ENCODE measurements at places on chromosomes 4 and X.

GRCh38 chrX:150365990-150366911 is 3.1 kb downstream of the MAMLD1 start:
- DNase-seq: peak; percentile 5

- DNase-seq: no peak
Observed at GRCh38 chrX:123169247-123169901, 14.7 kb upstream of the GRIA3 start.

- no peak for DNase-seq
Observed at GRCh38 chr4:54392479-54392878, 163.4 kb downstream of the PDGFRA start.

DNA sequence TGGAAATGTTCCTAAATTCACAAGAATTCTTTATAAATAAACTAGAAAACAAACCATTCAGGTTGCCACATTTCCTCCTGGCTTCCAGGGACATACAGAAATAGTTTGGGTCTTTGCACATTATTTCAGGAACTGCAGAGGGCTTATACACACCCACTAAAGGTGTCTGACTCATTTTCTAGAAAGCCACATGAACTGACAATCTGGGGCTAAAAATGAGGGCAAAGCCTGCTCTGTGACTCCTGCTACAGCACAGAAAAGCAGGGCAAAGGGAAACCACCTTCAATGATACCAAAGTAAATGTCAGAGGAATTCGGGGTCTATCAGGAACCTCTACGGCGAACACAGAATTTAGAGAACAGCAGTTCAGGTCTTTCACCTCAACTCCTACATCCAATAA is 112.2 kb upstream of the MAP3K15 start:
- peak; percentile 12 for DNase-seq

DNA sequence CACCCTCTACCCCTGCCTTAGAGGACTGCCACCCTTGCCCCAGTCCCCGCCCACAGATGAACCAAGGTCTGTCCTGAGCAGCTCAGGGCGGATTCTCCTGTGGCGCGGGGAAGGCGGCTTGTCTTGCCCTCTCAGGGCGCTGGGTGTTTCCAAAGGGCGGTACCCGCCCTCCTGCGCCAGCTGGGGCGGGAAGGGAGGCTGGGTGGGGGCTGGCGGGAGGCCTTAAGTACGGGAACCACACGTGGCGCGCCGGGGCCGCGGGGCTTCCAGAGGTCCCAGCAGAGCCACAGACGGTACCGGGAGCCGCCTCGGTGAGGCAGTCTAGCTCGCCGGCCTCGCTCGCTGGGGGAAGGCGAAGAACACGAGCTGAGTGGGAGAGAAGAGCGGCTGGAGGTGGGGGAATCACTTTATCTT is 361.1 kb downstream of the MID1IP1 start:
- peak; percentile 59 for DNase-seq

GRCh38 chr4:15291122-15291521 is 136.7 kb upstream of the C1QTNF7 start:
- no peak for DNase-seq

- DNase-seq: no peak
Observed at GRCh38 chr4:173990869-173991210, 292.6 kb downstream of the FBXO8 start.

GRCh38 chr4:137067735-137068134 is 464.6 kb downstream of the PCDH18 start:
- no peak for DNase-seq

- DNase-seq: no peak
Observed at GRCh38 chr4:89306486-89307177, 968 bp downstream of the GPRIN3 start.

DNA sequence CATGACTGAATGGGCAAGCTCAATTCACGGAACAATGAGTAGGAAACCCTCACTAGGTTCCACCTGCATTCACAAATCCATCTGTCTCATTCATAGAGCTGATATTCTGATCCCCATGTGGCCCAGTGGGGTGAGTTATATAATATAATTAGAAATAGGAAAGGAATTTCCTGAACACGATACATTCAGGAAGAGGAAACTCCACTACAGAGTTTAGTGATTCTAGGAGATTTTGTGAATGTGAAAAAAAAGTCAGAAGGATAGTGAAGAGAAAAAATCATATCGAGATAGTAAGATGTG is 471.2 kb downstream of the GASK1B start:
- DNase-seq: no peak

- no peak for DNase-seq
Observed at GRCh38 chrX:154408659-154409221, 314 bp downstream of the DNASE1L1 start.

GRCh38 chrX:24491741-24492140 is 26.7 kb downstream of the PDK3 start:
- no peak for DNase-seq

DNA sequence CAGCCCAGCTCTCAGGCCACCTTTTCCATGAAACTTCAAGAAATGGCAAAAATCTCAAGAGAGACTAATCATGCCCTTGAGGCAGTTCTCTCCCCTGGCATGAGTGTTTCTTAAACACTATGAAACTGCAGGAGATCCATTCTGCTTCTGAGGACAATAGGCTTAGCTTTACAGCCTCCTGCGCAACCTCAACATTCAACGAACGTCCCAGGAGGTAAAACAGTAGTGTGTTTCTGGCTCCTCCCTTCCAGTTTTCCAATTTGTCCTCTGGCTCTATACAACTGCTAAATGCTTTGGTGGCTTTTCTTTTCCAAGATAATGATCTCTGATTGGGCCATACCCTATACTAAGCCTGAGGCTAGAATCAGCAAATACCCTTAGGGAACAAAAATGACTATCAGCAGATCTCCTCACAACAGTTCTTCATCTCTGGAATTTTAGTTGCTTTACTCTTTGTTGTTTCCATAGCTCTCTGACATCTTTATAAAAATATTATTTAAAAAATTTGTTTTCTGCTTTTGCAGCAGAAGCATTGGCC is 87.0 kb upstream of the FAT1 start:
- DNase-seq: no peak

DNA sequence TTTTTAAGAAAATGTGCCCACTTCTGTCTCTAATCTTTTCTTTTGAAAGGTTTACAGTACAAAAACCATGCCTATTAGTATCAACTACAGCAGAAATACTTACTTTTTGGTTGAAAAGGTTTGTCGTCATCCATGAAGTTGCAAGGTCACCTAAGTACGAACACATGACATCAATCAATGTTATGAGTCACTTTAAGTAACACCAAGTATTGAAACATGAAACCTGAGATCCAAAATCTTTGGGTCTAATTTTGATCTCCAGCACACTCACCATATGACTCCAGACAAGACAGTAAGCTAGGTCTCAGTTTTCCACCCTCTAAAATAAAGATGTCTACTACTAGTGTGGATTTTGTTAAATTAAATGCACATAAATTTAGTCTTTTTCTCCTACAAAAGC is 8.4 kb downstream of the ZNF280C start:
- DNase-seq: no peak

DNA sequence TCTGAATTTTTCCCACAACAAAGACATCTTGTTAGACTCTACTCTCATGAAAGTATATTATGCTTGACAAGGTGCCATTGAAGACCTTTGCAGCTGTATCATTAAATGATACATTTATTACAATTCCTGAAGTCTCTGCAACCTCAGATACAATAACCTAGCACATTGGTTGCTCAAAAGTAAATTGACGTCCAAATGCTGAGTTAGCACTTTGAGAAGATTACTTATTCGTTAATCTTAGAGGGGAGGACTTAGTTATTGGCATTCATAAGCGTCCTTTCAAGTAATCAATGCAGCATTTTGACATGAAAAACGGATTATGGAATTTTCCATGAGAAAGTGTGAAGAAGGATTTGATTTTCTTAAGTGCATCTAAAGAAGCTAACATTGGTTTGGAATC is 151.6 kb downstream of the ARSF start:
- DNase-seq: no peak

GRCh38 chrX:42047886-42048285 is 124.5 kb upstream of the CASK start:
- no peak for DNase-seq

GRCh38 chr4:130092187-130093015 is 996.4 kb downstream of the C4orf33 start:
- no peak for DNase-seq

DNA sequence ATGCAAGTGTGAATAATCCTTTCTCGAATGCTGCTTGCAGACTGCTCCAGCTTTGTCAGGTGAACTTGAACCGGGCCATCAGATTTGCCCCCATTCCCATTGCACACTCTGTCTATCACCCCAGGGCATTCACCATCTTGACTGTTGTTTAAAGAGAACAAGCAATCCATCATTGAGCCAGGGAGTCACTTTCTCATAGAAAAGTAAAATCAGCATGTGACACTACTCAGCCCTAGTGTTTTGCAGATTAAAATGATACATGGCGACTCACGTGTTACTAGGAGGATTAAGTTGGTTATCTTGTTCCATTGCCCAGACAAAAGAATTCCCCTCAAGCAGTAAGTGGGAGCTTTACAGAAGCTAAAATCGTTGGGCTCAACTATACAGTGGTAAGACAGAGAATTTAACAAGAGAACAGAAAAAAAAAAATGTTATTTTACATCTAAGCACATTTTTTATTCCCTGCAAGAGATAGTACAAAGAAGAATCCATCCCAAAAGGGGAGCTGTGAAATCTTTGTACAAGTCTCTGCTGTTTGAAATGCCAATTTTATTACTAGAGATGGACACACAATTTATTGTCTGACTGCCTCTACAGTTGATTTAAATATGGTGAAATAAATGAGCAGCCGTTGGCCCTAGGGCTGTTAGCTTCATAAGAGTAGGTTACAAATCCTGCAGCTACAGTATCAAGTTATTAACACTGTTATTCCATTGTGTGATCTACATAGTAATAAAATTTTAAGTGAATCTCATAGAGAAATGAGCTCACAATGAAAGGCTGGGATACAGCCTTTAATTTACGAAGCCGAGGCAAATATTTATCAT is 67.5 kb downstream of the NEUROG2 start:
- DNase-seq: no peak

DNA sequence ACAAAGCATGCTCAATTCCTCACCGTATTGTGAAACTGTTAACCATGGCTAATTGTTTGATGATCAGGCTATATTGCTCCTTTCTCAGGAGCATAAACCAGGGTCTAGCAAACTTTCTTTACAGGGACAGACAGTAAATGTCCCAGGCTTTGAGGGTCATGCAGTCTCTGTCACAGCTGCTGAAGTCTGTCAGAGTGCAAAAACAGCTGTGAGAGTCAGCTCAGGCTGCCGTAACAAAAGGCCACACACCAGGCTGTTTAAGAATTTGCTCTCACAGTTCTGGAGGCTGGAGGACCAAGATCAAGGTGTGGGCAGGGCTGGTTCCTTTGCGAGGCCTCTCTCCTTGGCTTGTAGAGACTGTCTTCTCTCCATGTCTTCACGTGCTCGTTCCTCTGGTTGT is 75.6 kb downstream of the GPR143 start:
- DNase-seq: no peak

DNA sequence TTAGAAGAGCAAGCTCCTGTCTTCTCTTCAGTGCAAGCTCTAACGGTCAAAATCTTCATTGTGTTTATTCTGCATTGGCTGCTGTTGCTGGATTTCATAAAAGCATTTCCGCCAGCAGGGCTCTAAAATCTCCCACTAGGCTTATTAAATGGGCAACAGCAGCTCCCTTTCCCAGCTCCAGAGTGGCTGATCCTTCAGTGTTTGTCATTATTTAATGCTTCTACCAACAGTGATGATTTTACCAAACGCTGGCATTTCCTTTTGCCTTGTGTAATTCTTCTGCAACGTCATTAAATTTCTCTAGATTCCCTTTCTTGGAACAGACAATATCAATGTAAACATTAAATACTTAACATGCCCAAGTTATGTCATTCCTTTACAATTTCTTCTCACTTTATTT is 20.1 kb downstream of the SLC7A11 start:
- DNase-seq: no peak

DNA sequence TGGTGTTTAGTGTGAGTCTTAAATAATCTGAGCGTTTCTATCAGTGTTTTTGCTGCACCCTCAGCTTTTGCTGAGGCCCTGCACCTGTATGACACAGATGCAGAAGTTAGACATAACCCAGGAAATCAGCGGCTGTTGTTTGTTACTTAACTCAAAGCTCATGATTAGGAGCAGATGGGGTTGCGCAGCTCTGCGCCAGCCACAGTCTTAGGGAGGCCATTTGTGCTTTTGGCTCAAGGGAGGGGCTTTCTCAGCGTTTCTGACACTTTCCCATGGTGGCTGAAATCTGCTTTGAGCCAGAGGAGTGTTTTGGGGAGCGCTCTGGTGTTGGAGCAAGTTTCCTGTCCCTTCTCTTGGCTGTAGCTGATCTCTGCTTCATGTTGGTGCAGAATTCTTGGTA is 433.8 kb downstream of the NAF1 start:
- no peak for DNase-seq

- no peak for DNase-seq
Observed at GRCh38 chr4:845233-845835, 19.4 kb upstream of the CPLX1 start.

DNA sequence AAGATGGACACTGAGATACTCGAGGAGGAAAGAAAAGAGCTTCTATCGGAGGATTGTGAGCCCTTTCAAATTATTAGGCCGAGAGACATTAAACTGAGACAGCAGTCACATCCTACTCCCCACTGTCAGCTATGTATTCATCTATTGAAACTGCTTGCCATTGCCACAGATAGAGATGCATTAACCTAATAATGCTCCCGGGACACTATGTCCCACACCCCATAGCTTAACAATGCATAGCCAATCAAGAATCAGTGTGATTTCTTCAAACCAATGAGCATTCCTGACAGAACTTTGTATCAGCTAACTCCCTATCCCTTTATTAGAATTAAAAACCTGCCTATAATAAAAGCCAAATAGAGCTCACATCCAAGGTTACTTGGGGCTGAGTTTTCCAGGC is 118.1 kb upstream of the NEIL3 start:
- no peak for DNase-seq

DNA sequence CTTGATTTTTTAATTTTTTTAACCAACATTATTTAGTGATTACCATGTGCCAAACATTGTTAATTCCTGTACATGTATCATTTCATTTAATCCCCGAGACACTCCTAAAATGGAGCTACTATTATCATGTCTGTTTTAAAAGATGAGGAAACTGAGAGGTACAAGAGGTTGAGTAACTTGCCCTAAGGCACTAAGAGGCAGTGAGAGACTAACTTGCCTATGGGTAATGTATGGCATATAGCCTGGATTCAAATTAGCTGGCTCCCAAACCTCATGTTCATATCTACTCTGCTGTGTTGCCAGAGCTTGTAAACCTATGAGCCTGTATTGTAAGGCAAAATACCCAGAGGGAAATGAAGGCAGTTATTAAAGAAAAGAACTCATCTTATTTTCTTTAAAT is 443.6 kb downstream of the IL15 start:
- DNase-seq: no peak

DNA sequence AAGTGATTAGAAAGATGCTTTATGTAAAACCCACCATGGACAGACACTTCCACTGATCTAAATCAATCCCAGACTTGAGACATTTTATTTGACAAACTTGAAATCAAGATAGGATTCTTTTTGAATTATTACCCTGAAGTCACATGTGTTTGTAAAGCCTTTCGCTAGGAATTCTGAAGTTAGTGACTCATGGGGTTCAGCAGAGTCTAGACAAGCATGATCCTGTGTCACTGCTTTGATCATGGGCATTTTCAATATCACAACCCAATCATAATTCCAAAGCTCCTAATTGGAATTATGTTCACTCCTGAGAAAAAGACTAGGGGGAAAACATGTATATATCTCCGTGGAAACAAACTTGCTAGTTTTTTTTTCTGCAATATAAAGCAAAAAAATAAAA is 67.5 kb upstream of the BMP3 start:
- no peak for DNase-seq

GRCh38 chrX:82134378-82134777 is 932.5 kb downstream of the SH3BGRL start:
- DNase-seq: no peak

GRCh38 chrX:124395145-124395880 is 49.0 kb downstream of the SH2D1A start:
- no peak for DNase-seq

All from activated T-cell treated with anti-CD3 and anti-CD28 coated beads, Interleukin-2, amount 50 U/mL, for 72 hours (primary cell).